ENCODE measurements at places on chromosomes 3 and 15. TPM values are rescaled to one million over a fixed set of nuclear protein-coding genes. Genes with fewer than 3 reads are reported as not detected.

RBP2 gene
- total RNA-seq: not detected

GRAMD1C gene
- 14.3 TPM for total RNA-seq

GRK7 gene
- total RNA-seq: 0.16 TPM

CHRNA5 gene
- total RNA-seq: 3.3 TPM

SCAMP5 gene
- total RNA-seq: 6.9 TPM

ACKR2 gene
- 6.8 TPM for total RNA-seq

SATB1 gene
- total RNA-seq: 74.2 TPM

ERICH6 gene
- total RNA-seq: 0.21 TPM

CCR2 gene
- 3.3 TPM for total RNA-seq

APEH gene
- 51.4 TPM for total RNA-seq

LRRC2 gene
- total RNA-seq: 4.3 TPM

DPPA4 gene
- total RNA-seq: 0.16 TPM

FBXL22 gene
- 26.2 TPM for total RNA-seq

FAM107A gene
- 9.8 TPM for total RNA-seq

TLNRD1 gene
- 3.8 TPM for total RNA-seq

KBTBD13 gene
- 0.32 TPM for total RNA-seq

ARPP21 gene
- 11.8 TPM for total RNA-seq

SHC4 gene
- total RNA-seq: 8.8 TPM

BFSP2 gene
- not detected for total RNA-seq

TRPM1 gene
- not detected for total RNA-seq

VILL gene
- total RNA-seq: 16.0 TPM

IQCF5 gene
- total RNA-seq: not detected

GPR156 gene
- 2.0 TPM for total RNA-seq

ALCAM gene
- total RNA-seq: 153 TPM

ADAMTSL3 gene
- total RNA-seq: 56.9 TPM

SPINK8 gene
- total RNA-seq: not detected

KCNMB3 gene
- total RNA-seq: 6.6 TPM

PP2D1 gene
- not detected for total RNA-seq

AGBL1 gene
- total RNA-seq: 1.5 TPM

TAGLN3 gene
- 3.1 TPM for total RNA-seq

TJP1 gene
- 149 TPM for total RNA-seq

CCR9 gene
- not detected for total RNA-seq

LRRC31 gene
- total RNA-seq: not detected

KBTBD8 gene
- 3.8 TPM for total RNA-seq

FBXW12 gene
- total RNA-seq: 0.32 TPM

NEO1 gene
- total RNA-seq: 52.4 TPM

DHX30 gene
- 41.8 TPM for total RNA-seq

FOXB1 gene
- total RNA-seq: not detected

CYP8B1 gene
- not detected for total RNA-seq

STAB1 gene
- total RNA-seq: 73.5 TPM

STRIT1 gene
- 1.4 TPM for total RNA-seq

MYO5C gene
- 11.6 TPM for total RNA-seq

CHRM5 gene
- 0.48 TPM for total RNA-seq

LXN gene
- 49.1 TPM for total RNA-seq

REC114 gene
- total RNA-seq: not detected

DCLK3 gene
- 1.4 TPM for total RNA-seq

SMCO1 gene
- total RNA-seq: not detected

CKMT1A gene
- total RNA-seq: 0.79 TPM

ADPRH gene
- total RNA-seq: 3.0 TPM

GABRB3 gene
- 2.3 TPM for total RNA-seq

ARGFX gene
- not detected for total RNA-seq

CCDC191 gene
- 7.1 TPM for total RNA-seq

TCTA gene
- total RNA-seq: 11.1 TPM

SLC35G2 gene
- 10.1 TPM for total RNA-seq

LTF gene
- total RNA-seq: 3.3 TPM

ZNF662 gene
- total RNA-seq: 22.5 TPM

Data from urinary bladder (tissue), 4 donors.